ENCODE measurements at places on chromosomes 16 and 17.

DNA sequence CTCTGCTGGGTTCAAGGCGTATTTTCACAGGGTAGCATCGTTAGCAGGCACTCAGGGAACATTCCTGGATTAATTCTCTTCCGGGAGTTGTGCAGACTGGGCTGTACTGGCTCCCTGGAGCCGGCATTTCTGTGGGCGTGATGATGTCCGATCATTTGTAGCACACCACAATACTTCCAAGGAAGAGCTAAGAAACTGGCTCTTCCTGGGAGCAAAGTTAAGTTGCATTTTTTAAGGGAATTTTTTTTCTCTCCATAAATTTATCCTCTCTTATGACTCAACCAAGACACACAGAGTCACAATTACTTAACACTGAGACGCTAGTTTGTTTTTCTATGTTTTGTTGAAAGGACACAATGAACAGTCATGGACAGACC is 211.6 kb upstream of the FOXF1 start:
- DNase-seq = no peak

DNA sequence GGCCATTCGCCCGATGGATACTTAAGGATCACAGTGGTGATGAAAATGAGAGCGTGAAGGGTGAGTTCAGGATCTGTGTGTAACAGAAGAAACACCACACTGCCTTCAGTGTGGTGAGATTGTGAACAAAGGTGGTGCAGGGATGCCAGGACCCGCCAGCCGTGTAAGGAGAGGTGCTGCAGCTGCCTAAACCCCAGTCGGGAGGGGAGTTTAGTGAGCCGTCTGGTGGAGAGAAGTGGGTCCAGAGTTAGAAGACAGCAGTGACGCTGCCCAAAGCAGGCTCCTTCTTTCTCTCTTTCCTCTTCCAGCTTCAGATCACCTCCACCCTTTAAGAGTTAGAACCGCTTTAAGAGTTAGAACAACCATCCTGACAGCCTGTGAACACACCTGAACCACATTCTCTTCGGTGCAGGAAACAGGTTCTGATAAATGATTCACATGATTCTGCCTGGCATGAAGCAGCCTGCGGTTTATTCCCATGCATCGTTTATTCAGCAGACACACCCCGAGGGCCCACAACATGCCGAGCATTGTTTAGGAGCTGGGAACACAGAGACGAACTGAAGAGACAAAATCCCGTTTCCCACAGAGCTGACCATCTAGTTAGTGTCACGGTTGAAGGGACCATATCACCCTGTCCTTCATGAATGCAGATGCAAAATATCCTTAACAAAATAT is 84.0 kb upstream of the DNAH17 start:
- DNase-seq = peak; percentile 63

DNA sequence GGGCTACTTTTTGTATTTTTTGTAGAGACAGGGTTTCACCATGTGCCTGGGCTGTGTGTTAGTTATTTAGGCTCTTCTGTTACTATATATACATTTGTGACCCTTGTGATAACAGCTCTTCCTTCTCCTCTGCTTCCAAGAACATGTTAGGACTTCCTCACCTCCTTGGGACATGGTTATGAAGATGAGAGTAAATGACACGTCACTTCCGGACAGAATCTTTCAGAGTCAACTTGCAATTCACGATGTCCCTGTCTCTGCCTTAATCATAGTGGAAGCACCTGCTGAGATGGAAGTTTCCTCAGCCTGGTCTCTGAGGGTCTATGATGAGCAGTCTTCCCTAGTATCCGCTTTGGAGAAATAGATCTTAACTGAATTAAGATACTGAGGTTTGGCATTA is 42.9 kb downstream of the CCDC42 start:
- DNase-seq = no peak

GRCh38 chr16:5188318-5188988 is 90.9 kb upstream of the EEF2KMT start:
- no peak for DNase-seq

DNA sequence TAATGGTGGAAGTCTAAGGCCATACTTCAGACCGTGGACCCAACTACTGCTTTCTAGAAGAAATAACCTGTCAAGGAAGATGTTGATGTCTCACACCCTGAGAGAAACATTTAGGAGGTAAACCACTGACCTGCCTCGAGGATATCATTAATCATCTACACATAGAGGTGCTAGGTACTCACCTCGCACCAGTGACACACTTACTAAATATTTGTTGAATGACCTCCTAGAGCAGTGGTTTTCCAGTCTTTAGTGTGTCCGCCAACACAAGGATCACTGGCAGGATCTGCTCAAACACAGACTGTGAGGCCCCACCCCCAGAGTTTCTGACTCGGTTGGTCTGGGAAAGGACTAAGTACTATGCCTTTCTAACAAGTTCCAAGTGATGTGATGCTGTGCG is 197.4 kb upstream of the CACNG5 start:
- peak; percentile 79 for DNase-seq

DNA sequence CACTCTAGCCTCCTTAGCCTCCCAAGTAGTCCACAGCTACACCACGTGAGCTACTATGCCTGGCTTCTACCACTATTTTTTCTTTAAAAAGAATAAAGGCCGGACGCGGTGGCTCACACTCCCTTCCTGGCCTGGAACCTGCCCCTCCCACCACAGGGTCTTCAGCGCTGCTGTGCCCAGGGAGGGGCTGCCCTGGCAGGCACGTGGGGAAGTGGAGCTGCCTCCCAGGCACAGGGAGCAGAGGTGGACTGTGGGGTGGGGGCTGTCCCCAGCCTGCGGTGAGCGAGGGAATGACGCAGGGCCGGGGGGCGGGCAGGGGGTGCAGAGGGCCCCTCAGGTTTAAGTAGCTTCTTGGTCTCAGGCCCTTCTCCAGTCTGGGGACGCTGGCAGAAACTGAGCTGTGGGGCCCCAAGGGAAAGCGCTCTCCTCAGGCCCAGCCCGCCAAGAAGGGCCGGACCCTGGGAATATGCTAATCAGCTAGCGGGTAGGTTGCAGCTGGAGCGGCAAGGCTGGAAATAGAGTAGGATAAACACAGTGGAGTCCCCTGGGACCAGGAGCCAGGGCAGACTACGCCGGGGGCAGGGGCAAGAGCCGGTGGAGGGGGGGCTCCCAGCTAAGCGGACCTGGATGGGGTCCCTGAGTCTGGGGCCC is 46.8 kb downstream of the TIMM22 start:
- DNase-seq = no peak

GRCh38 chr16:26273607-26274006 is 581.8 kb downstream of the HS3ST4 start:
- DNase-seq = no peak

Data from RCC 7860 (cell line).